GM10248 (cell line): ENCODE measurements at places on chromosomes 4 and X.

GRCh38 chr4:28654618-28655017 is 1794.0 kb downstream of the STIM2 start:
- no peak for DNase-seq

DNA sequence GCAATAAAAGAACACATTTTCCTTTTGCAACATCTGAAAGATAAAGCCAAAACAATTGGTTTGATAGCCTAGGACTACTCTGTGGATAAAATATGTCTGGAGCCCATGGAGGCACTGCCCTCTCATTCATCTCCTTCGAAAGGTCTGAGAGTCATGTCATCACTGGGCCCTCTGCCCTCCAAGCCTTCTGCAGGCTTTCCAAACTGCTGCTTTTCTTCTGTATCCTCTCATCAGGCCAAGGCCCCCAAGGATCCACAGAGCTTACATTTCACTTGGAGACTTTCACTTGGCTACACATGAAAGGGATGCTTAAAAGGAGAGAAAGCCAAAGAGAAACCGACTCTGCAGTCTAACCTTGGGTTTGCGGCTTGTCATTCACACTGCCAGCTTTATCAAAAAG is 109.9 kb downstream of the SH3RF1 start:
- DNase-seq, result no peak

DNA sequence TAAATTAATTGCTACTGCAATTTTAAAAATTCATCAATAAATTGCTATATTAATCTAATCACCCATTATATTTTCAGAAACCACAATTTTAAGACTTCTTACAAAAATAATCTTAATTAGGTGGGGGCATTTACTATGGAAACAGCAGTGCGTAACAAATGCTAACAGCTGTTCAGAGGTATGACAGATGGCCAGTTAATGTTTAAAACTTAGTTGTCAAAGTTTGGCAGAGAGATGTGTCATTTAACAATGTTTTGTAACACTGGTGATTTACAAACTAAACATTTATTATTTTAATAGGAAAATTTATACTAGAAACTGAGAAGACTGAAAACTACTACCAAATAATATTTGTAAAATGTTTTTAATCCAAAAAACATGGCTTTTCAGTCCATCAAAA is 85.2 kb upstream of the GPR34 start:
- DNase-seq, result no peak

- DNase-seq, result no peak
These were observed 14.1 kb downstream of the ACSL1 start for GRCh38 chr4:184811526-184812198.

- no peak for DNase-seq
These were observed 480.2 kb downstream of the FAT4 start for GRCh38 chr4:125794989-125795388.

GRCh38 chr4:2722033-2722432 is 34.1 kb downstream of the TNIP2 start:
- no peak for DNase-seq

DNA sequence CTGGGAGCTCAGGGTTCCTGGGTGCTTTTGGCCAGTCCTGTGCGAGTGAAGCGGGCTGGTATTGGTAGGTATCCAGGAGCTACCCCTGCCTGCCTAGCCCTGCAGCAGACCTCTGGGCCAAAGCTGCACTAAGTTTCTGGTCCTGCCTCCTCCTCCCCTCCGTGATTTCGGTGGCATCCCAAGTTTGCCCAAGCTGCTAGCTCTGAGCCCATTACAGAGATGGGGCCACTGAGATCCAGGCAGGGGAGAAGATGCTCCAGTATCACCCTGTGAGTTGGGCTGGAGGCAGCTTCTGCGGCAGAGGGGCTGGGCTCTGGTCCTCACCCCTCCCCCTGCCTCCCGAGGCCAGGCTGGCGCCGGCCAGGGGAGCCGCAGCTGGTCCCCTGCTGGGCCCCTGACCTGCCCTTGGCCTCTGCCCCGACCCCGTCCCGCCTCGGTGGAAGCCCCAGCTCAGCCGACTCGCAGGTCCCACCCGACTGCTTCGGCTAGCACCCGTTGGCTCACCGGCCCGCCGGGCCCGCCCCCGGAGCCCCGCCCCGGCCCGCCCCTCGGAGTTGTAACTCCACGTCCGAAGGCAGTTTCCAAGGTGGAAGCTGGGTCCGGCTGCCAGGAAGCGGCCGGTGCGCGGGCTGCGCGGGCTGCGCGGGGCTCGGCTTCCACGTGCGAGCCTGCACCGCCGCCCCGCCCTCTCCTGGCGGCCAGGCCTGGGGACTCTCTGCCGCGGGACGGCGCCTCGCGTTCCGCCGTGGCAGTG is at the start of gene DUSP9:
Gene DUSP9 (plus strand): TSS at position 584 of the 754 bp plus-strand sequence. CDS start 751 bp downstream, outside the sequence.
- no peak for DNase-seq

DNA sequence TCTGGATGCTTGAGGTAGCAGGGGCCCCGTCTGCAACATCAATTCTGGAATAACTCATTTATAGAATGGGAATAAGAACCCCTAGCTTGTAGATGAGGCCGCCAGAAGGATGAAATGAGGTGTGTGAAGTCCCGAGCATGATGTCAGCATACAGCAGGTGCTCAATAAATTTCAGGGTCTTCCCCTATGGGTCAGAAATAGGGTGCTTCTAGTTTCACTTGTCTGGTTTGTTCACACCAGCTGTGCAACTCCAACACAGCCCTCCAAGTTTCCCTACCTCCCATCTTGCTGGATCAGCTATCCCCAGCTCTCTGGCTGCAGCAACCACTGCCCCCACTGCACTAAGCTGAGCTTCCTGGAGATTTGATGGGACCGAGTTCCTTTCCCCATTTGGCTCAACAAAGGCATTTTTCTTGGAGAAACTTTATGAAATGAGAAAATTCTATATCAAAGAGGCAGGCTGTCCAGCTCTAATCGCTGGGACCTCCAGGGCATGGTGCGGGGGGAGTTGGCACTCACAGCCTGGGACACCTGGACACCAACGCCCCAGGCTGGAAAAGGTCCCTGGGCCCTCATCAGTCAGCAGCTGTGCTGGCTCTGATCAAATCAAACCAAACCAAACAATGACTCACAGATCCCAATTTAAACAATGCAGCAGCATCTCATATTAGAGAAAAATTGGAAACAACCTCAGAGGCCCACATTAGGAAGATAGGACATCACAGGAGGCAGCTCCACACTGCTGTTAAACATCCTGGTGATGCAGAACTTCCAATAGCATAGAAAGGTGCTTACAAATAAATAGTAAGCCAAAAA is 13.3 kb downstream of the SLC2A9 start:
- peak; percentile 36 for DNase-seq

DNA sequence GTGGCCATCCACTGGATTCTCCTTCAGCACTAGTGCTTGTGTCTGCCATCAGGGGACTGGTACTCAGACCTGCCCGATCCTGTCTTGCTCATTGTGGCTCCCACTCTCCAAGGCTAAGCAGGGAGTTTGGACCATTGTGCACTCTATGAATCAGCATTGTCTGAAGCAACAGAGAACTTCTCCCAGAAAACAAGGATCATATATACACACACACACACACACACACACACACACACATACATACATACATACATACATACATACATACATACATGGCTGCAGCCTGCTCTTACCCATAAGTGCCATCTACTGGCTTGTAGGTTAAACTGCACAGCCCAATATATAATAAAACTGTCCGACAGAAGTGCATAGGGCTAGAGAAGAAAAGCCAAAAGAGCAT is 345.3 kb upstream of the LCORL start:
- DNase-seq, result no peak

- no peak for DNase-seq
These were observed 407.9 kb upstream of the AADAT start for GRCh38 chr4:170497689-170498088.

- no peak for DNase-seq
These were observed 304.9 kb upstream of the KLF3 start for GRCh38 chr4:38359113-38359512.

DNA sequence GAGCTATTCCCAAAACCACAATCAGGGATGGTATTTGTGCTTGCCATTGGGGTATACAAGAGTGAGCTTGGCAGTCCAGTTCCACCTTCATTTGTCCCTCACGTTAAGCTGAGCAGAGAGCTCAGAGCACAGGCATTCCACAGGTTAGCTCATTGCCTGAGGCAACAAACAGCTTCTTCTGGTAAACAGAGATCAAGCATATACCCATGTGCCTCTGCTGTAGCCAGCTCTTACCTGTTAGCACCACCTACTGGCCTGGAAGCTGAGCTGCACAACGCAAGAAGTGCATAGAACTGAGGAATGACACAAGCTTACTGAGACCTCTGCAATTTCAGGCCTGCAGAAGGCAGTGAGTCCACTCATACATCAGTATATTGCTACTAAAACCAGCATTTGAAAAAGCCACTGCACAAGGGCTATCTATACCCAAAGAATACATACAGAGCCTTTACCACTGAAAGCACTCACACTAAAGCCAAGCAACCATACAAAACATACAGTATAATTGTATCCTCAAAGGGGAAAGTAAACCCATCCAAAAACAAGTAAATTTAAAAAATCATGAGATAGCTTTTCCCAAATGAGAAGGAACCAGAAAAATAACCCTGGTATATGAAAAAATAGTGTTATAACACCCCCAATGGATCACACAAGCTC is 258.3 kb upstream of the GABRA2 start:
- DNase-seq, result peak; percentile 13
